Suppressor macrophage treated with lipopolysaccharide for 1 hour (primary cell): ENCODE measurements at places on chromosomes 11 and 22.

DNA sequence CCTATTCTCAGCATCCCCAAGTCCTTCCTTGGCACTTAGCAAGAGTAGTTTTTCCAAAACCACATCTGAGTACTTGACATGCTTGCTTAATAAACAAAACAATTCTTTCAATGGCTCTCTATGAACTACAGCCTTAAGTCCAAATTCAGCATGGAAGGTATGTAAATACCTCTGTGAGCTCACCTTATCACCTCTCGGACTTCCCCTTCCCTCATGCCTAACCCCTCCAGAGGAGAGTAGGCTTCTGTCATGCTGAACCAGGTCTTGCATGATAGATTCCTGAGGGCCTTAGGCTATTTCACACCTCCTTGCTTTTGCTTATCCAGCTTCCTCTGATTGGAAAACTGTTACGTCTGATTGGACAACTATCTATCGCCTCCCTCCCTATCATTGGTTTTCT lies 312.9 kb upstream of the CCDC90B start:
- DNase-seq = no peak

GRCh38 chr11:33617672-33618350 lies 82.8 kb downstream of the C11orf91 start:
- DNase-seq = no peak

GRCh38 chr22:44931077-44931540 lies 78.7 kb downstream of the PHF21B start:
- DNase-seq = no peak

DNA sequence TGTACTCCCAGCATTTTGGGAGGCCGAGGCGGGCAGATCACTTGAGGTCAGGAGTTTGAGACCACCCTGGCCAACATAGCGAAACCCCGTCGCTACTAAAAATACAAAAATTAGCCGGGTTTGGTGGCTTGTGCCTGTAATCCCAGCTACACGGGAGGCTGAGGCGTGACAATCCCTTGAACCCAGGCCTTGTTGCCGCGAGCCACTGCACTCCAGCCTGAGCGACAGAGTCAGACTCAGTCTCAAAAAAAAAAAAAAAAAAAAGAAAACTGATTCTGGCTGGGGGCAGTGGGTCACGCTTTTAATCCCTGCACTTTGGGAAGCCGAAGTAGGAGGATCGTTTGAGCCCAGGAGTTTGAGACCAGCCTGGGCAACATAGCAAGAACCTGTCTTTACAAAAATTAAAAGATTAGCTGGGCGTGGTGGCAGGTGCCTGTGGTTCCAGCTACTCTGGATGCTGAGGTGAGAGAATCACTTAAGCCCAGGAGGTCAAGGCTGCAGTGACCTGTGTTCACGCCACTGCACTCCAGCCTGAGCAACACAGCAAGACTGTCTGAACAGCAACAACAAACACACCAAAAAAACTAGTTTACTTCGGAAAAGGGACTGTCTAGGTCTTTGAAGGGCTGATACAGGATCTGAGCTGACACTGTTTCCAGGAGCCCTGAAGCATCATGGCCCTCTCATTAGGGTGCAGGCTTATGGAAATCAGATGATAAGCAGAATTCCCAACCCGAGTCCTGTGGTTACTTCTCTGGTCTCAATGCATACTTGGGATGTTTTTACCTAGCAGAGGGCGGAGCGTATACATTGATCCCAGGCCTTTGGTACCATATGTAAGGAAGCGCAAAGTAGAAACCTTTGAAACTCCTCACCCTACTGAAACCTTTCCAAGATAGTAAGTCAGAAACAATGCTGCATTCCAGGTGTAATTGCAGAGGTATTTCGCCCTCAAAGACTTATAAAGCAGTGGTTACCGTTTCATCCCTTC lies 1.8 kb upstream of the CHKB start:
- no peak for DNase-seq

DNA sequence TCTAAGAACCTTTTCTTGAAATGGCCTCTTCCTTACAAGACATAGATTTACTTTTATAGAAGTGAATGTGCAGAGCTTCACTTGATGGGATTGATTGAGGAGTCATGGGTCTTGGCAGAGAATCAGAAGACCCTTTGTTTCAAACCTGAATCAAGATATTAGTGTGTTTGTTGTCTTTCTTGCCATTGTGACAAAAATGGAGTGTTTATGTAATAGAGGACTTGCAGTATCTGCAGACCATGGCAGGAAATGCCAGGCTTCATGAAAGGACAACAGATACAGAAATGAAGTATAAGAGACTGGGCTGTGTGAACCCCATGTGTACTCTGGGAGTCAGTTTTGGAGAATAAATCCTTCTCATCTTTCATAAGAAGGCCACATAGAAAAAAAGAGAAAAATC lies 72.9 kb upstream of the HORMAD2 start:
- DNase-seq = no peak

DNA sequence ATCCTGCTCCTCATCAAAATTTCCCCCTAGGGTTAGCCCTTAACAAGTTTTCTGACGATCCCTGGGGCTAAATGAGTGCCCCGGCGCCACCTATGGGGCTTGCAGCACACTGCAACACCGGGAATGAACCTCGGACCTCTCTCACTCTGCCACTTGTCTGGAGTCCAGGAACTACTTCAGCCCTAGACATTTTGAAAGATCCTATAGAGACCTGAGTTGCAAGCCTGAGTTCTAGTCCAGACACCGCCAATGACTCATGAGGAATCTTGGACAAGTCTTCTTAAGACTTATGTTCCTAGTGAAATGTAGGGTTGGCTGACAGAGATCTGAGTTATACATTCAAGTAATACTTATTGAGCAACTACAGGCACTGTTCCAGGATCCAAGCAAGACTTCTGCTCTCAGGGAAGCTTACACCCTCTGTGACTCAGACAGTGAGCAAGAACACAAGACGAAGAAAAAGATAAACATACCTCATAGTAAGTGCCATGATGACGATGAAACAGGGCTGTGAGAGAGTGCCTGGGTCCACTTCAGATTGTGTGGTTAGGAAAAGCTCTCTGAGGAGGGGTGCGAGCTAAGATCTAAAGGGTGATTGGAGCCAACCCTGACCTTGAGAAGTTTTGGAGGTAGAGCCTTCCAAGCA lies 10.2 kb upstream of the STK33 start:
- DNase-seq = peak; percentile 86

- no peak for DNase-seq
These were observed 1330.2 kb downstream of the LRRC4C start for GRCh38 chr11:40129266-40129665.

DNA sequence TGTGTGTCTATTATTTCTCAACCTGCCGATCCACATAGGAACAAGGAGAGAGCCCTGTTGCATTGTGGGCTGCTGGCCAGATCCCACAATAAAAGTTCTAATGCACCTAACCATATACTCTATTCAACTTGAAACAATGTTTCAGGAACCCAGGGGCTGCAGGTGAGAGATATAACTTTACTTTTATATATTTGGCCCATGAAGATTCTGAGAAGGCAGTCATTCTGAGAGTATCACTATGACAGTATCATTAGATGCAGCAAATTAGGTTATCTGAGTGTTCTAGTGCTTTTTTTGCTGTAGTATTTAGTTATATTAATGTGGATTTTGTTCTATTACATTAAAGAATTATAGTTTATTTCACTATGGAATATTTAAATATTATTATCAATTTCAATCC lies 655.1 kb upstream of the ARHGAP42 start:
- no peak for DNase-seq

GRCh38 chr22:47564651-47565434 lies 802.4 kb downstream of the TBC1D22A start:
- DNase-seq = no peak

- no peak for DNase-seq
These were observed 46.6 kb downstream of the ST14 start for GRCh38 chr11:130206141-130206540.

- no peak for DNase-seq
These were observed 2.3 kb upstream of the IL17REL start for GRCh38 chr22:50014655-50015401.

- DNase-seq = peak; percentile 83
These were observed 1.9 kb downstream of the NEAT1 start for GRCh38 chr11:65424205-65425104.

GRCh38 chr22:24059121-24059520 lies 48.0 kb downstream of the CABIN1 start:
- DNase-seq = no peak

DNA sequence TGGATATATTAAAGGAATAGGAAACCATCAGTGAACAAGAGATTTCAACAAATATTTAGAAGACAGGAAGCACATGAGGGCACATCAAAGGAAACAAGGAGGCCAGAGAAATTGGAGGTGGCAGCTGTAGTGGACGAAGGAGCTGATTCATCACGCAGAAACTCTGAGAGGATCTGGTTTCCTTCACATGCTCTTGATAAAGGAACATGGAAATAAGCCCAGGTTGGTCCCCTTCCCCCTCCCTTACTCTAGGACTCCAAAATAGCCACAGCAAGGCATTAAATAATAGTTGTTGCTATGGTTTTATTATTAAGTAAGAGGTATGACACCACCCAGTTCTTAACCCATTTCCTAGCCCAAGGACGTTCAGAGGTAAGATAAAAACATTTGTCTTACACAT lies 11.3 kb downstream of the IZUMO1R start:
- DNase-seq = no peak

DNA sequence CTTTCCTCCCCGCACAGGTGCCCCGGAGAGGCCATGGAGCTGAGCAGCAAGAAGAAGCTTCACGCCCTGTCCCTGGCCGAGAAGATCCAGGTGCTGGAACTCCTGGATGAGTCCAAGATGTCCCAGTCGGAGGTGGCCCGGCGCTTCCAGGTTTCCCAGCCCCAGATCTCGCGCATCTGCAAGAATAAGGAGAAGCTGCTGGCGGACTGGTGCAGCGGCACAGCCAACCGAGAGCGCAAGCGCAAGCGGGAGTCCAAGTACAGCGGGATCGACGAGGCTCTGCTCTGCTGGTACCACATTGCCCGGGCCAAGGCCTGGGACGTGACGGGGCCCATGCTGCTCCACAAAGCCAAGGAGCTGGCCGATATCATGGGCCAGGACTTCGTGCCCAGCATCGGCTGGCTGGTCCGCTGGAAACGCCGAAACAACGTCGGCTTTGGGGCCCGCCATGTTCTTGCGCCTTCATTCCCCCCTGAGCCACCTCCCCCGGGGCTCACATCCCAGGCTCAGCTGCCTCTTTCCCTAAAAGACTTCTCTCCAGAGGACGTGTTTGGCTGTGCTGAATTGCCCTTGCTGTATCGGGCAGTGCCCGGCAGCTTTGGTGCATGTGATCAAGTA lies 1.3 kb downstream of the TIGD3 start:
- DNase-seq = no peak

GRCh38 chr11:119635041-119635740 lies 93.8 kb downstream of the NECTIN1 start:
- no peak for DNase-seq

- DNase-seq = peak; percentile 34
These were observed 7.2 kb downstream of the ARHGEF12 start for GRCh38 chr11:120343429-120343828.

DNA sequence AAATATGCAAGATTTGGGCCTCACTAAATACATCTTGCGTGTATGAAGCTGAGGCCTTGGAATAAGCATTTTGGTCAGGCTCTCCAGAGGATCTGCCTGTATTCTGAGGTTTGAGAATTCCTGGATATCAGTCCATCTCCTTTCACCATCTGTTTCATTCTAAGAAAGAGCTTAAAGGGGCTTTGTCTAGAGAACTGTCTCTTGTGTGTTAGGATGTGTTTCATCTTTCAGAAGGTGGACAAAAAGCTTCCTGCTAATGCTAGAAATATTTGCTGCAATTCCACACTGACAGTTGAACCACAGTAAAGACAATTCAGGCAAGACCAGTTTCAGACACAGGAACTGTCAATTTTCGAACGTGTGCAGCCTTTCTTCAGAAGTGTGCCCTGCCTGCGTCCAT lies 185.4 kb downstream of the DBX1 start:
- DNase-seq = no peak

DNA sequence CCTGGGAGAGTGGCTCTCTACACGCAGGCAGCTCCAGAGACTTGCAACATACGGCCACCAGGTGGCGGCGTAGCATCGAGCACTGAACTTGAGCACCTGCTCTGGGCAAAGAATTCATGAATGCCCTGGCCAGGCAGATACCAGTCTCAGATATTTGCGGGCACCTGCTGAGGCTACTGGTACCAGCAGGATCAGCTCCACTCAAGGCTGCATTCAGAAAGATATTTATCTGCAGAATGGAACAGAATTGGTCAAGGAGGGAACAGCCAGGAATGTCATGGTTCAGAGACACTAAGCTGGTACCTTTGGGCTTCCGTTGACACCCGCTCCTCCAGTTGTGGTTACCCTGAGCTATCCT lies 10.8 kb upstream of the CCDC86 start:
- DNase-seq = peak; percentile 90

- DNase-seq = peak; percentile 2
These were observed 717 bp upstream of the ZNF202 start for GRCh38 chr11:123742031-123742723.

GRCh38 chr11:40403321-40403720 lies 1056.1 kb downstream of the LRRC4C start:
- no peak for DNase-seq

DNA sequence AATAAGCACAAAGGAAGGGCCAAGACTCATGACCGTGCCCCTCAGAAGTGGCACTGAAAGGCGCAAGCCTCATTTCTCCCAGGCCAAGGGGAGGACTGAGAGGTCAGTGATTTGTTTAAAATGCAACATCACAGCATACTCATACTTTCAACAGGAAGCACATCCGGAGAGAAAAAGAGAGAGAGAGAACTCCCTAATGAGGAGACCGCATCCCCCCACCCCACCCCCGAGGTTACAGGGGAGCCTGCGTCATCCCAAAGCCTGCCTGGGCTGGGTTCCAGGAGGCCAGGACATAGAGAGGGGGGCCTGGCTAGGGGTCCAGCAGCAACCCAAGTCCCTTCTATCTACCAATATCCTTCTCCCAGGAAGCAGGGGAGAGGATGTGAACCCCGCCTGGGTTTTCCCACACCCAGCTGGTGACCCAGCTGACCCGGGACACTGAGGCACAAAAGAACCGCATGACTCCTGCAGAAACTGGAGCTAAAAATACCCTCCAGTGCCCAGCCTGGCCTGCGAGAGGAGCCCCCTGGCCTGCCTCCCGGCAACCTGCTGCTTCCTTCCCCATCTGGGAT lies 3.8 kb downstream of the CSNK1E start:
- no peak for DNase-seq

DNA sequence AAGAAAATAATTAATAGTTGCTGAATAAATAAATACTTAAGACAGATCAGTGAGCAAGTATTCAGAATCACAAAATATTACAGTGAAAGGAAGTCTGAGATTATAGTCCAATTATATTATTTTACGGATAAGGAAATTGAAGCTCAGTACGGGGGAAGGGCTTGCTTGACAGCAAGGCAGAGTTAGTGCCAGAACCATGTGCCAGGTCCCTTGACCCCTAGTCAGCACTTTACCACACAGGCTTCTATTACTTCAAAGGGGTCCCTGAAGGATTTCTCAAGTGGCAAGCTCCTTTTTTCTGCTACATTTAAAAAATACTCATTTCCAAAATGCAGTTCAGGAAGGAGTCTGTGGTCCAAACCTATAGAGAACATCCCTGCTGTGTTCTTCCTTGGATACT lies 85.3 kb downstream of the CLPB start:
- no peak for DNase-seq

DNA sequence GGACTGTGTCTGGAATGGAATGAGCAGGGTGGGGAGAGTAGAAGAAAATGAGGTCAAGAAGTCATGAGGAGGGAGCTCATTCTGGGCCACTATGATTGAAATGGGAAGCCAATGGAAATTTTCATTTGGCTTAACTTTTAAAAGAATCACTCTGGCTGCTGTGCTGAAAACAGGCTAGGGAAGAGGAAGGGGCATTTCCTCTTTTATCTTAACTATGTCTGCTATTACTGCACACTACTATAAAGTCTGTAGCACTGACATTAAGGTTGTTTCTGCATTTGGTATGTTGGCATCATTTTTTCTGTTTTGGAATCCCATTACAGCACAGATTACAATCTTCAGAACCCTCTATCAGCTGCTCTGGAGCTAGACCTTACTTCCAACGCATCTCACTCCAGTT lies 8.2 kb downstream of the PATL1 start:
- DNase-seq = peak; percentile 54
